ENCODE measurements at places on chromosomes 5 and 9. TPM values are rescaled to one million over a fixed set of nuclear protein-coding genes. Genes with fewer than 3 reads are reported as not detected.

- no peak for DNase-seq
Measured at GRCh38 chr5:168047043-168047668, 244.3 kb upstream of the WWC1 start.

PCDHGB7 gene
- total RNA-seq: 12.4 TPM

TCF7 gene
- 7.4 TPM for total RNA-seq

- DNase-seq: peak; percentile 13
Measured at GRCh38 chr5:73948720-73949119, 322.7 kb downstream of the ARHGEF28 start.

CDC20B gene
- total RNA-seq: not detected

DNA sequence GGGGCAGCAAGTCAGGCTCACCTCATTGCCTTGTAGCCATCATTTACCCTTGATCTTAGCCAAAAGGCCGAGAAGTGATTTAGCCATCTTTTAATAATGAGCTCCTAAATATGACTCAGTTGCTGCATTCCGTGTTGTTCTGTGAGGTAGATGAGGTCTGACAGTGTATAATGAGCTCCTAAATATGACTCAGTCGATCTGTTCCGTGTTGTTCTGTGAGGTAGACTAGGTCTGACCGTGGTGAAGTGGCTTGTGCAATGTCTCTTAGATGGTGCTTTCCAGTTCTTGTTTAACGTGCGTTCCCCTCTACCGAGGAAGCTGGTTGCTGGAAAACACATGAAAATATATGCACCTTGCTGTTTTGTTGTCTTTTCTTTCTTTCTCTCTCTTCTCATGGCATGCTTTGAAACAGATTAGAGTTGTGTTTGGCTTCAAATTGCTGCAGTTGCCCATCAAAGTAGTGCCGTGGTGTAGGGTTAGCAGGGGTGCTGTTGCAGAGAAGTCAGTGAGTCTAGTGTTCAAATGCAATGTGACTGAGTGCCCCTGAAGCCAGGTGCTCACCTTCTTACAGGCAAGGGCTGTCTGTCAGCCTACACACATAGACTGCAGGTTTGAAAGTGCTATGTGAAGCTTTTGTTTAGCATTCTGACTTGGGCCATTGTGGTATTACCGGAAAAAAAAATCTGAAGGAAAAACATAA is 118.6 kb downstream of the KDM4C start:
- no peak for DNase-seq

RALGPS1 gene
- total RNA-seq: 27.3 TPM

DNA sequence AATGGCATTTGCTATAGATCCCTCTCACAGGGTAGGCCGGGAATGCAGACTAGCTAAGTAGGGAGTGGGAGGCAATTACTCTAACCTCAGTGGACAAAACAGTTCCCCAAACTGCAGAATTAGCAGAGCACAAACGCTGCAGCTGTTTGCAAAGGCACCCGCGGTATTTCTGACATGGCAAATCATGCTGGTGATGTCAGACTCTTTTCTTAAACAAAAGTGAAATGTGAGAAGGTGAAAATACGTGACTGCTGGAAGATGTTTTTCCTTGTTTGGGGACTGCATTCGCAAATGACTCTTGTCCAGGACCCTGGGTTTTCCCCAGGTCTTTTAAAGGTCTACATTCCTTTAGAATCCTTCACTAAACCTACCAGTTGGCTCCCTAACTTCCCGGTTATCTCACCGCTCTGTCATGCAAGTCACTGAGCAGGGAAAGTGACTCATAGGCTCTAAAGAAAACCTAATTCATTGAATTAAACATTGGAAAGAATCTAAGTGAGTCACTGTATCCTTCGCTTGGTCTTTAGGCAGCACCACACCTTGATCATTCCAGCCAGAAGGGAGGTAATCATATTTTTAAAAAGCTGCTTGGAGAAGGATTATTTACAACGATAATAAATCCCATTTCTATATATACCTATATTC is 91.5 kb upstream of the DNAH5 start:
- peak; percentile 37 for DNase-seq

DOCK8 gene
- total RNA-seq: 10.1 TPM

GRCh38 chr5:38932854-38933408 is 87.1 kb downstream of the OSMR start:
- no peak for DNase-seq

DNA sequence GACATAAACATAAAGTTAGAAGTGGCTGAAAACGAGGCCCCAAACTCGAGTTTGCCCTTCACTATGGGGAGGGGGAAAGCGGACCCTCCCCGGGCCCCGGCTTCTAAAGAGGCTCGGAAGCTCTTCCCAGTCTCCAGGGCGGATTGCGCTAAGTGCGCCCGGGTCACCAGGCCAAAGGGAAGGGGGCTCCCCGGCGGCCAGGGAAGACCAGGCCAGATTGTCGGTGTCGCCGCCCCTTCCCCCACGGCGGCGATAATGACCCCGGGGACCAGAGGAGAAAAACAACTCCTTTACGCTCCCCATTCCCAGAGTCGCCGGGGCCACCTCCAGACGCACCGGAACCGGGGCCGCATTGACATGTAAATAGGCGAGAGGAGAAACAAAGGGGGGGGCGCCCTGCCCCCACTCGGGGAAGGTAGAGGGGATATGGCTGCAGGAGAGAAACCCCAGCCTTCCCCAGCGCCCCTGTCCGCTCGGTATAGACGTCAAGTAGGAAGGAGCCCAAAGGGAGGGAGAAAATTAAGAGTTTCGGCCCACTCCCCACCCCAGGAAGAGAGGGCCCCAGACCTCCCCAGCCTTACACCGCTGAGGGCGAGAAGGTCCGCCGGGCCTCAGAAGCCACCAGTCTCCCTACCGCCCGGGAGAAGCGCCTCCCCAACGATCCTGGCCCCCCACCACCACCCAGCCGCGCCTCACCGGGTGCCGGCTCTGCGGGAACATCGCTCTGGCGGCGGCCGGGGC is 1.7 kb downstream of the TLE1 start:
- DNase-seq: peak; percentile 71
